ENCODE measurements at places on chromosomes 12 and 14. TPM values are rescaled to one million over a fixed set of nuclear protein-coding genes. Genes with fewer than 3 reads are reported as not detected.

The CDKN3 gene
- 123 TPM for total RNA-seq

The DTX1 gene
- 0.11 TPM for total RNA-seq

The PLEKHD1 gene
- not detected for total RNA-seq

The EGLN3 gene
- total RNA-seq, result 1.5 TPM

The MYF6 gene
- total RNA-seq, result 29.3 TPM

The SDS gene
- total RNA-seq, result not detected

The ENO2 gene
- total RNA-seq, result 22.7 TPM
